ENCODE measurements at places on chromosomes 12 and 14.

DNA sequence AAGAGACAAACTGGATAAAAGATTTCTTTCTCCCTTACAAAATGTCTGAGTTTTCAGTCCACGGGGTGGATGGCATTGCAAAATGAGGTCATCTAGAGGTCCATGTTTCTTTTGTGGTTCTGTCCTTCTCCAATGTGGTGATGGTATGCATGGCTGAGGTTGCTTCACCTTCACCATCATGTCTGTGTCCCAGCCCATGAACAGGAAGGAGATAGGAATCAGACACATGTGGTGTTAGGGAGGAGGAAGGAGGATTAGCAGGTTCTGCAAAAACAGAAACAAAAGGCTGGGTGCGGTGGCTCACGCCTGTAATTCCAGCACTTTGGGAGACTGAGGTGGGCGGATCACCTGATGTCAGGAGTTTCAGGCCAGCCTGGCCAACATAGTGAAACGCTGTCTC is 11.0 kb upstream of the AEBP2 start:
- H3K27ac ChIP-seq: no peak overlapping the region
- peaks cover 39% of the 10 kb centered on the region for H3K4me1 ChIP-seq
- H3K27me3 ChIP-seq: no peaks in the 10 kb centered on the region

DNA sequence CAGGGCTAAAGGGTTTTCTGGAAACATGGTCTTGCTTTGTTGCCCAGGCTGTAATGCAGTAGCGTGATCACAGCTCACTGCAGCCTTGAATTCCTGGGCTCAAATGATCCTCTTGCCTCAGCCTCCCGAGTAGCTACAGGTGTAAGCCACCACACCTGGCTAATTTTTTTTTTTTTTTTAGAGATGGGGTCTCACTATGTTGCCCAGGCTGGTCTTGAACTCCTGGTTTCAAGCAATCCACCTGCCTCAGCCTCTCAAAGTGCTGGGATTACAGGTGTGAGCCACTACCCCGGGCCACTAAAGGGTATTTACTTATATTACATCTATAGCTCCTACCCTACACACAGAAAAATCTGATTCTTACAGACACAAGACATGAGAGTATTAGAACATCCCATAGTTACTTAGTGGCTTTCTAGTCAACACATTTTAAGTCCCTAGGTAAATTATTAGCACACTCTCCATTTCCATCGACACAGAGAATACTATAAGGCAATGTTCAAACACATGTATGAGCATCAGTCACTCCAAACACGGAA is 6.2 kb upstream of the DCAF11 start:
- H3K4me1 ChIP-seq: peaks cover 2% of the 10 kb centered on the region
- no peak for DNase-seq

DNA sequence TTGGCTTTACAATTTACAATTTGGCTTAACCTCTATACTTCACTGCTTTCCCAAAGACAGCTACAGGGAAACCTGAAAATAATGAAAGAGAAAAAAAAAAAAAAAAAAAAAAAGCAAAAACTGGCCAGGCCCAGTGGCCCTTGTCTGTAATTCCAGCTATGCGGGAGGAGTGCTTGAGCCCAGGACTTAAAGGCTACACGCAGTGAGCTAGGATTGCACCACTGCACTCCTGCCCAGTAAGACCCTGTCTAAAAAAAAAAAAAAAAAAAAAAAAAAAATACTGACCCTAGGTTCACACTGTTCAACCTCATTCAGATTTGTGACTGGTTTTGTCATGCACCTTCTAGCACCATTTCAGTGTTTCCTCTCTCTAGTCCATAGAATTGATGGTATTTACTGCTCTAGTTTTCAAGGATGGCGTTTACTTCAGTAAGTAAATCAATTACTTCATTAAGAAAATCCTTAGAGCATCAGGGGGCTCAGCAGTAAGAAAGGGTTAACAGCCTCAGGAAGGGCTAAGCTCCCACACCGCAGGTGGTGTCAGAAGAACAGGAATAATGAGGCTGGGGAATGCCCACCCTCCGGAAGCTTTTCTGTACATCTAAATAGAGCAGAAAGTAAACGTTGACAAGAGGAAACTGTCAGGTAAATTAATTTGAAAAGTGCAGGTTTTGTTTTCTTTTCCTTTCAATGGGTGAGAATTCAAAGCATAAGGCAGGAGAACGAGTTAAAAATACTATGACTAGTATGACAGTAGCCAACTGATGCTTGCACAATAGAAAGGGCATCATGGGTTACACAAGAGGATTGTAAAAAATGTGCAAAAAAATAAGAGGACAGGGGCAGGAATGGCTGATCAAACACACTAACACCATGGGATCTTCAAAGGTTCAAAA is 115.0 kb upstream of the MDM1 start:
- H3K4me1 ChIP-seq: peaks cover 18% of the 10 kb centered on the region
- no peak overlapping the region for H3K4me3 ChIP-seq
- H3K27me3 ChIP-seq: no peaks in the 10 kb centered on the region
- H3K27ac ChIP-seq: no peak overlapping the region
- H3K36me3 ChIP-seq: no peaks in the 10 kb centered on the region

- H3K27ac ChIP-seq: no peak overlapping the region
- DNase-seq: no peak
- no peaks in the 10 kb centered on the region for H3K27me3 ChIP-seq
- no peaks in the 10 kb centered on the region for H3K4me1 ChIP-seq
- no peak overlapping the region for H3K4me3 ChIP-seq
Observed at GRCh38 chr12:58681730-58682129, 238.6 kb downstream of the LRIG3 start.

- peaks cover 13% of the 10 kb centered on the region for H3K4me1 ChIP-seq
- H3K4me3 ChIP-seq: no peak overlapping the region
- no peaks in the 10 kb centered on the region for H3K27me3 ChIP-seq
- H3K27ac ChIP-seq: peak overlapping the region; percentile 71
- no peak for DNase-seq
- H3K36me3 ChIP-seq: peaks cover 4% of the 10 kb centered on the region
Observed at GRCh38 chr14:68921666-68922065, 57.4 kb downstream of the ACTN1 start.

GRCh38 chr14:90438841-90439240 is 42.0 kb downstream of the CALM1 start:
- H3K4me3 ChIP-seq: no peak overlapping the region
- H3K4me1 ChIP-seq: peaks cover 2% of the 10 kb centered on the region
- no peaks in the 10 kb centered on the region for H3K27me3 ChIP-seq
- no peak for DNase-seq
- peak overlapping the region; percentile 10 for H3K27ac ChIP-seq
- no peaks in the 10 kb centered on the region for H3K36me3 ChIP-seq
